ENCODE measurements at places on chromosomes 5 and 9. TPM values are rescaled to one million over a fixed set of nuclear protein-coding genes. Genes with fewer than 3 reads are reported as not detected.

The RASEF gene
- 0.25 TPM for total RNA-seq

The PCDHA1 gene
- total RNA-seq = 0.69 TPM

The CER1 gene
- total RNA-seq = 3.0 TPM

The PCDHGA8 gene
- total RNA-seq = 7.2 TPM

The ORM2 gene
- not detected for total RNA-seq

The CCIN gene
- 0.22 TPM for total RNA-seq

The TMEM8B gene
- 44.4 TPM for total RNA-seq

The FAM153A gene
- total RNA-seq = not detected

The SOHLH1 gene
- not detected for total RNA-seq

Data from glutamatergic neuron (in vitro differentiated cells).